ENCODE measurements at places on chromosomes 1 and 21.

DNA sequence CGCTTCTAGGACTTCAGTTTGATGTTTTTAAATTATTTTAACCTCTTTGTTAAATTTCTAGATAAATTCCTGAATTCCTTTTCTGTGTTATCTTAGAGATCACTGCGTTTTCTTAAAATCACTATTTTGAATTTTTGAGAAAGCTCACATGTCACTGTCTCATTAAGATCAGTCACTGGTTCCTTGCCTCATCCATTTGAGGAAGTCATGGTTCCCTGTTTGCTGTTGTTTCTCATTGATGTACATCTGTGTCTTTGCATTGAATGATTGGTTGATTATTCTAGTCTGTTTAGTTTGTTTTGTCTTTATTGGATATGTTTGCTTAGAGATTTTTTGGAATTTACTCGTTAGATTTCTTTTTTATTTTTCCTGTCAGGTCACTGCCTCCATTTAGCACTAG is 50.1 kb downstream of the CRP start:
- DNase-seq = no peak

- DNase-seq = no peak
Observed at GRCh38 chr1:119373465-119373864, 4.9 kb downstream of the HAO2 start.

DNA sequence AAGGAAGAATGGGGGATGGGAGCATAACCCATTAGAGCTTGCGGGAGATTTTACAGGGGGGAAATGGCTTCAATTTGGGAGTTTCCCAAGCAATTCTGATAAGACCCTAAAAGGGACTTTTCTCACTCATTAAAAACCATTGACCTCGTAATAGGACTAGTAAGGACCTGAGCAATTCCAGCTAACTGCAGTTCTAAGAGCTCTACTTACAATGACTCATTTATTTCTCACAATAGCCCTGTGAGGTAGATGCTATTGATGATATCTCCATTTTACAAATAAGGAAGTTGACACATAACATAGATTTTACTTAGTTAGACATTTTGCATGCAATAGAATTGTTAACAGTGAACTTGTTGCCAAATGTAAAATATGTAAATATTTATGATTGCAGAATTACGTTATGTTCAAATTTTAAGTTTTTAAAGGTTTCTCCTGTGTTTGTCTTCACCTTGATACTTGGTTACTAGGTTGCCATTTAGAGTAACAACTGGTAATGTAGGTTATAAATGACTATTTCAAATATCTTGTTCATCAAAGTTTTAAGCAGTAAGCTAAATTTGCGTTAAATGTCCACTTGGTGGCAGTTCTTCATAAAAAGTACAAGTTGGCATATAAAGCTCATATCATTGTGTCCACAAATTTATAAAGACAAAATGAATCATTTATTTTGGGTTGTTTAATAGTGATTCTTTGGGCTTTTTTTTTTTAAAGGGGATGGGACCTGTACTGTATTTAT is 182.0 kb downstream of the PLA2G4A start:
- DNase-seq = no peak

GRCh38 chr1:244642526-244642925 is 10.4 kb upstream of the DESI2 start:
- no peak for DNase-seq

GRCh38 chr1:58576727-58577653 is at the start of gene TACSTD2:
Gene TACSTD2, minus strand, starts transcription at chr1:58577252. Its CDS starts 96 bp downstream, at chr1:58577156.
- DNase-seq = no peak

GRCh38 chr1:61131716-61132115 is 49.4 kb downstream of the NFIA start:
- no peak for DNase-seq

GRCh38 chr1:3477241-3477995 is 23.0 kb downstream of the ARHGEF16 start:
- DNase-seq = no peak

Data from CMK (cell line).